Kidney epithelial cell (primary cell): ENCODE measurements at places on chromosomes 13 and 19. TPM values are rescaled to one million over a fixed set of nuclear protein-coding genes. Genes with fewer than 3 reads are reported as not detected.

CLEC17A gene
- 0.08 TPM in 1 of 2 replicates, not detected in the other for total RNA-seq

SYNE4 gene
- 8.6 and 11.5 TPM in 2 replicates for total RNA-seq

SIGLEC8 gene
- not detected in 2 replicates for total RNA-seq

PODNL1 gene
- total RNA-seq: not detected in 2 replicates

CYP2A6 gene
- not detected in 2 replicates for total RNA-seq

CGB5 gene
- total RNA-seq: 0.89 TPM in 1 of 2 replicates, not detected in the other

GFY gene
- not detected in 2 replicates for total RNA-seq

TEX26 gene
- total RNA-seq: not detected in 2 replicates

ZSCAN18 gene
- total RNA-seq: 64.9 and 79.3 TPM in 2 replicates

FARP1 gene
- total RNA-seq: 135 and 147 TPM in 2 replicates

PCDH20 gene
- total RNA-seq: 0.75 and 1.6 TPM in 2 replicates

ANKLE1 gene
- 0.17 and 0.55 TPM in 2 replicates for total RNA-seq

UNC13A gene
- total RNA-seq: 0.27 and 2.0 TPM in 2 replicates

LRRC63 gene
- total RNA-seq: 0.34 and 0.42 TPM in 2 replicates

GNA15 gene
- 1.5 and 2.3 TPM in 2 replicates for total RNA-seq

ATP4A gene
- total RNA-seq: not detected in 2 replicates

GRIK5 gene
- total RNA-seq: 14.2 and 20.2 TPM in 2 replicates

TRIM13 gene
- total RNA-seq: 17.2 and 17.5 TPM in 2 replicates

JSRP1 gene
- 2.2 and 2.5 TPM in 2 replicates for total RNA-seq

IGSF23 gene
- total RNA-seq: 0.13 TPM in 1 of 2 replicates, not detected in the other

C2CD4C gene
- not detected in 2 replicates for total RNA-seq
